ENCODE measurements at places on chromosomes 12 and 14.

- DNase-seq, result no peak
These were observed 173.9 kb downstream of the TSPAN9 start for GRCh38 chr12:3251067-3251466.

DNA sequence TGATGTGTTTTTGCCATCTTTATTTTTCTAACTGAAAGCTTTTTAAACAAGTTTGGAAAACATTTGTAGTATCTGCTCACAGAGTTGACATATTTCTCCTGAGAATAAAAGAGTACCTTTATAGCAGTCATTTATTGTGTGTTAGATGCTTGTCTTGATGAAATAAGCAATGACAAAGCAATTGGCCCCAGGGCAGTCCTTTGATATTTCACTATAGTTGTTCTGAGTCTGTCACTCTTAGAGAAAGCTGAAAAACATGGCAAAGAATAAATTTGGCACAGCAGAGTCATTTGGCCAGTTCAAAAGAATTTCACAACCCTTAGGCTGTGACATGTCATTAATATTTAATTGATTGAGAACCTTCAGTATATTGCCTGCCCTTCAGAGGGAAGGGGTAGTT, 166.2 kb downstream of the PTPRO start:
- no peak for DNase-seq

DNA sequence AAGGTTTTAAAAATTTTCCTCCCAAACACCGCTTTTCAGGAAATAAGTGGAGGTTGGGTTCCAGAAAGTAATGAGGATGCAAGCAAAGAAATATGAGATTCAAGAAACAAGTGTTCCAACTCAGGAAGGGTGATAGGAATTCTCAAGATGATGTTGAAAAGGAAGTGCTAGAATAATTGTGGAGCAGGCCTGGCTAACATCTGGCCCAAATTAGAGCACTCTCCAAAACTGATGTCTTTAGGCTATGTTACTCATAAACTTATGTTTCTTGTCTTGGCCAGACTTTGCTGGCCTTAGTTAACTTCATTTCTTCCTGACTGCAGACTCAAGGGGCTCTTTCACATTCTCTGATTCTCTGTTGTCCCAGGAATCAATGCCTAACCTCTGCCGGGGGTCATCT, 116.3 kb downstream of the TMTC3 start:
- no peak for DNase-seq

- no peak for DNase-seq
These were observed 23.4 kb upstream of the ZNF641 start for GRCh38 chr12:48374164-48374563.

DNA sequence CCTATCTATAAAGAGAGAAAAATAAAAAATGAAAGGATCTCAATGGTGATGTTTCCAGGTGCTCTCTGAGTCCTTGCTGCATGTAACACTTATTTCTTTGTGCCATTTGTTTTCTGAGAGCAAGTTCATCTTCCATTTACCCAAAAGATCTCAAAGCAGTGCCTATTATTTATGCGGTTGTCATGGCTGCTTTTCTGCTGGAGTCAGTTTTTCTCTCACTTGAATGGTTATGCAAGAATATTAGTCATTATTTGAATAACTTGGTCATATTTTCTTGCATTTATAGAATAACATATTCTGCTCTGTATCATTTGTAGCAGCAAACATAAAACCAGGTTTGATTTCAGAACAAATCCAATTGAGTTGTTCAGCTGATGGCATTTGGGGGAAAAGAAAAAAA, 141.8 kb upstream of the G2E3 start:
- DNase-seq, result no peak

DNA sequence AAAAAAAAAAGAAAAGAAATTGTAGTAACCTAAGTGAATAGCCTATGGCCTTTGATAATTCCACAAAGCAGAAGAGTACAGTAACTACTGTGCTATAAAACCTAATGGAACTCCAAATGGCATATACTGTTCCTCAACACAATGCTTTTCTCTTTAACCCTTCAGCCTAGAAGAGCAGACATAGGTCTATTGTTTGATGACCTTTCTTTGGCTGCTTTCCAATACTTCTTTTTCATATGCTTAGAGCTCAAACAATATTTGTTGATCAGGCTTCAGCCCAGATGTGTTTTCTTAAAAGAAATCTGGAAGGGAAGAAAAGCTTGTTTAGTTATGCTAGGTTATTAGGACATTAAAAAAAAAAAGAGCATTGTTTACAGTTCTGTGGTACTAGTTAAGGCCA, 116.4 kb downstream of the NTN4 start:
- DNase-seq, result no peak

DNA sequence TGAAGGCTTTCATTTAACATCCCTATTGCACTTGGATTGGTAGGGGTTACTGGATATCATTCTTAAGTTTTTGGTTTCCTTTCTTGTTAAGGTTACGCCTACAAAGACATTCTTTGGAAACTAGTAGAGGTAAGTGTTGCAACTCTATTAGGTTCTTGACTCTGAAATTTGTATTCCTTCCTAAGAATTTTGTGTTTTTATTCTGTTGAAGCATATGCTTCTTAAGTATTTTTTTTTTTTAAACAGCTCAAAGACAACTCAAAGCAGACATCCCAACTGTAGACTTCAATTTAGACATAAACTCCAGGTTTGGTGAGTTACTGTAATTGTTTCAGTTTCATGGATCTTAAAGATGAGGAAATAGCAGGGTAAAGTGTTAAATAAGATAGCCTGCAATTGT, 1.1 kb upstream of the RBMS2 start:
- no peak for DNase-seq

GRCh38 chr14:32166029-32166428, 35.8 kb upstream of the RNU6-7 start:
- no peak for DNase-seq

GRCh38 chr14:75449696-75450095, 21.9 kb downstream of the JDP2 start:
- no peak for DNase-seq

DNA sequence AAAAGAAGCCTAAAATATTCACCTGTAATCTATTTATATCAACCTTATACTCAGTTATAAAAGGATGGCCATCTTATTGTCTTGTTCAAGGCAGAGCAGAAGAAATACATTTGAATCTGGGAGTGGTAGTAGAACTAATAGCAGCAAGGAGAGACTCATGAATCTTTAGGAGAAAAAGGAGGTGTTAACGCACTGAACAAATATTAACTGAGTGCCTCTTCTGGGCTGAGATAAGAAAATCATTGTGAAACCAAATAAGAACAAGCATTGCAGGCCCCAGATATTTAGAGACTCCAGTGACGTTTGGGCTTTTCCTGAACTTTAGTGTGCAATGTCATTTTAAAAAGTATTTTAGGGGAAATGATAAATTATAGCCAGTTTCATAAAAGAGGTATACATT, 790.6 kb downstream of the DIO2 start:
- no peak for DNase-seq

GRCh38 chr14:91155626-91156089, 41.8 kb downstream of the DGLUCY start:
- no peak for DNase-seq

GRCh38 chr14:60933920-60934655, 46.8 kb downstream of the TRMT5 start:
- DNase-seq, result no peak

- DNase-seq, result no peak
These were observed 29.3 kb upstream of the FZD10 start for GRCh38 chr12:130132831-130133511.

DNA sequence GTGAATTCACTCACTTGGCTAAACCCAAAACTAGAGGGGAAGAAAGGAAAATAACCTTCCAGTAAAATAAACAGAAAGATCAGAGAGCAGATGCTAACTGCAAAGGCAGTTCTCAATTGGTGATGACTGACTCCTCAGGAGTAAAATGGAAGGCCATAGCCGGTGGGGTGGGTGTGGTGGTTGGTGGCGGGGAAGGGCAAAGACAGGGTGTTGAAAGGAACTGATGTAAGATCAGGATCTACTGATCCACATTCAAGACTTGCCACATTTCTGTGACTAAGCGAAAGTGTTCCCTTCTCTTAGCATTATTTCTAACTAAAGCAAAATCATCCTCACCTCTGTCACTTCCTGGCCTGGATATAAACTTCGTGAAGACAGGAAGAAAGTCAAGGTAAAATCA, 26.3 kb upstream of the TC2N start:
- DNase-seq, result peak; percentile 30

DNA sequence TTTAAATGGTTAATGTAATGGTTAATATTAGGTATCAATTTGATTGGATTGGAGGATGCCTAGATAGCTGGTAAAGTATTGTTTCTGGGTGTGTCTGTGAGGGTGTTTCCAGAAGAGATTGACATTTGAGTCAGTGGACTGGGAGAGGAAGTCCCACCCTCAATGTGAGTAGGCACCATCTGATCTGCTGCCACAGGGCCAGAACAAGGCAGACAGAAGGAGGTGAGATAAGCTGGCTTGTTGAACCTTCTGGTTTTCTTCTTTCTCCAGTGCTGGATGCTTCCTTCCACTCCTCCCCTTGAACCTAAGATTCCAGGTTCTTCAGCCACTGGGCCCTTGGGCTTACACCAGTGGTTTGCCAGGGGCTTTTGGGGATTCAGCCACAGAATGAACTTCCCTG, 756.5 kb upstream of the LRFN5 start:
- no peak for DNase-seq

- DNase-seq, result no peak
These were observed 108.7 kb upstream of the MAP1LC3B2 start for GRCh38 chr12:116450406-116450910.

- peak; percentile 4 for DNase-seq
These were observed 21.9 kb downstream of the RNFT2 start for GRCh38 chr12:116759783-116760621.

DNA sequence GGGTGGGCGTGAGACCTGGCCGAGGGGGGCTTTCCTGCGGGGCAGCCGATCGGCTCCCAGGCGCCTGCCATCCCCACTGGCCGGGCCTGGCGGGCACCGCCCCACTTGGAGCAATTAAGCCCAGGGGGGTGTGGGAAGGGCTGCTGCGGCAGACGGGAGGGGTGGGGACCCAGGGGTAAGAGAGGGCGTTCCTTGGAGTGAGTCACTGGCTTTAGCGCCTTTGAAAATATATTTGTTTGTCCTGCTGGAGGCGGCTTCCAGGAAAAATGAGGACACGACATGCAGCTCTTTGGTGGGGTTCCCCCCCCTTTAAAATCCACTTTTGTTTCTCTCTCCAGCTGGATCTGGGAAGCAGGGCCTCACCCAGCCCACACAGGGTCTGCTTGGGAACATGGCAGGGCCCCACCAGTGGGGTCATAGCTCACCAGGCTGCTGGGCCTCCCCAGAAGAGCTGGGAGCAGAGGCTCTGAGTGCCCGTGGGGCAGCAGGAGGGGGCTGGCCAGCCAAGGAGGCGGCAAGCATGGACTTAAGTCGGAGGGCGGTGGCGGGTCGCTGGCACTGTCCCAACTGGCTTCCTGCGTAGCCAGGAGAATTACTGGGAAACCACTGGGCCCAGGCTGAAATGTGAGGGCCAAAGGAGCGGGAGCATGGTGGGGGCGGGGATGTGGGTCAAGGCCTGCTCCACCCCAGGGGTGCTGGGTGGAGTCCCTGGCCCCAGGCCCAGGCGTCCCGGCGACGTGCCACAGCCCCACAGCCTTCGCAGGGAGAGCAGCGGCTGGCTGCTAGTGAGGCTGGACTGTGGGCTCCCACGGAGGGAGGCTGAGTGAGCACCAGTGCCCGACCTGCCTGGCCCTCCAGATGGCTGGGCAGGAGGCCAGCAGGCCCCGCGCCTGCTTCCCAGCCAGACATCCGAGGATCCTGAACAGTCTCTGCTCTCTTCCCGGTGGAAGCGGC, 128.0 kb downstream of the RFLNA start:
- DNase-seq, result no peak

GRCh38 chr12:132314035-132314434, 15.4 kb downstream of the GALNT9 start:
- no peak for DNase-seq

DNA sequence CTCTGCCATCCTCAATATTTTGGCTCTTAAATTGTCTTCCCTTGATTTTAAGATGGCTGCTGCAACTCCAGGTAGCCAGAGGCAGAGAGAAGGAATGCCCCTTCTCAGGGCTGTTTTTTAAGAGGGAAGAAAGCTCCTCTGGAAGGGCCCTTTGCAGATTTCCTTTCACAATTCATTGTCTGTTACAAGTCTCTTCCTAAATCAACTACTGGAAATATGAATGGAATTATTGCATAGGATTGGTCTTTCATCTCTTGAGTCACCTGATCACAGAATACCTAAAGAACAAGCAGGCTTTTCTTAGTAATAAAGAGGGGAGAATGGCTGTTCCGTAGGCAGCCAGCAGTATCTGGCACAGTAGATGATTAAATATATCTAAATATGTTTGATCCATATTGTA, 118.5 kb downstream of the ANO6 start:
- DNase-seq, result no peak

GRCh38 chr14:74515891-74516412, 22.4 kb downstream of the ISCA2 start:
- DNase-seq, result no peak

- no peak for DNase-seq
These were observed 2.6 kb downstream of the MLEC start for GRCh38 chr12:120689397-120690082.

DNA sequence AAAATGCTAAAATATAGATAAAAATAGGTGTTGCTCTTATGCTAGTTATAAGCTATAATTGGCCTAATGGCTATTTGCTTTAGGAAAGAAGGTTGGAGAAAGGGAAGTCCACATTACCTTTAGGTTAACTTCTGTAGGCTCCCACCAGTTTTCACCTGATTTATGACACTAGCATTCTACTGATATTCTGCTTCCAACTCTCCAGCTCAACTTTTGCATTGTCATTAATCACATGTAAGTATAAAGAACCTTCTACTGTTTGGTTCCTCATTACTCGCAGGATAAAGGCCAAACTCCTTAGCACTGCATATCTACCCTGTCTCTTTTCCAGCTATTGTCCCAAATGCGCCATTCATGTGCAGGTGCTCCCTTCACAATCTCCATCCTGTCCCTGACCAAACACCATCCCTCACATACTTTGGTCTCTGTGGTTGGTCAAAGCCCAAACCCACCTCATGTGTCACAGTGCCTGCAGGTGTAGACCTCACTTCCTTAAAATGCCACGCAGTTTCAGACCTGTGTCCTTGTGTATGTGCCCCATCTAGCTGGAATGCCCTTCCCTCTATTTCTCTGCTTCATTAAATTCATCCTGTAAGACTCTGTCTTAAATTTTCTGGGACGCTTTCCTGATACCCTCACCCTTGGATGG, 3.3 kb downstream of the DDHD1 start:
- no peak for DNase-seq

GRCh38 chr14:36989806-36990205, 182.6 kb downstream of the SLC25A21 start:
- no peak for DNase-seq

- DNase-seq, result no peak
These were observed 25.3 kb downstream of the C12orf75 start for GRCh38 chr12:105355752-105356151.

All from stimulated activated CD8-positive, alpha-beta memory T cell treated with anti-CD3 and anti-CD28 coated beads, Interleukin-2, amount 100 ng/mL, for 48 hours (primary cell).